ENCODE measurements at places on chromosomes 5 and 9.
A peak's percentile ranks its signal among the peaks of the same experiment; 100 is the strongest.

GRCh38 chr5:27450607-27451006 is 412.2 kb upstream of the CDH9 start:
- DNase-seq = no peak

DNA sequence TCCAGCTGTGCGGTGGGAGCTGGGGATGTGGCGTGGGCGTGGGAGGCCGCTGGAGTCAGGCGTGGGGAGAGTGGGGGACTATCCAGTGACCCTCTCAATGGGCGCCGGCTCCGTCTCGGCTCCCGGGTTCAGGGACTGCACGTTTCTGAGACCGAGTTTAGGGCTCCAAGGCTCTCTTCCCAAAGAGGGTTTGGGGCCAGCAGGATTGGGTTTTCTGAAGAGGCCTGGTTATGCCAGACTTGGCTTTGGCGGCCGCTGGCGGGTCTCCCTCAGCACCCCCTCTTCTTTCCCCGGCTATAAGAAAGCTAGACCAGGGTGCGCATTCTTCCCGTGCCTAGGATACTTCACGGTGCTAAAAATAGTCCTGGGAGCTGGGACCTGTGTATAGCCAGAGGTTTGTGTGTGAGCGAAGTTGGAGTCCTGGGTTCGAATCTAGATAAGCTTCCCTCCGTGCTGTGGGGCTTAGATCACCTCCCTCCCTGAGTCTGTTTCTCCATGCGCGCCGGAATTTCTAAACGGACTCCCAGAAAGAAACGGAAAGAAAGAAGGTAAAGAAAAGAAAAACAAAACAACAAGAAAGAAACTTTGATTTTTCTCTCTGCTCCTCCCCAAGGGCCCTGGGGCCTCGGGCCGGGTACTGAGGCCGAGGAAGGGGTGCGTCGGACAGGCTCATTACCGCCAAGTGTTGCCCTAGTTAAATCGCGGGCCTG is 5.0 kb downstream of the HAND1 start:
- peak; percentile 27 for DNase-seq

DNA sequence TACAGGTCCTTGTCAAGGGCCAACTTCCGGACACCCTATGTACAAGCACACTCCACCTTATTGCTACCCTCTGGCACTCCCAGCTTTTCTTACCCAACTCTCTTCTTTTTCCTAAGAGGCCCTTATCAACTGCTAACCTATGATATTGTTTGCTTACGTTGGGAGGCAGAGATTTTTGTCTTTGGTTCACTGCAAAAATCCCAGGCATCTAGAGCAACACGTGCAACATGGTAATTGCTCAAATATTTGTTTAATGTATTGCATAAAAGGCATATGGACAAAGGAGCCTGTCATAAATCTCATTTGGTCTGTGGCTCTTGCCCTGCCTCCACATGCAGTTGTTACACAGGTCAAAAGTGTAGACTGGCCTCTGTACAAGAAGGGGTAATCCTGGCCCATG is 35.8 kb upstream of the ATP10B start:
- DNase-seq = no peak

GRCh38 chr9:71884005-71884404 is 27.0 kb downstream of the ABHD17B start:
- DNase-seq = no peak

DNA sequence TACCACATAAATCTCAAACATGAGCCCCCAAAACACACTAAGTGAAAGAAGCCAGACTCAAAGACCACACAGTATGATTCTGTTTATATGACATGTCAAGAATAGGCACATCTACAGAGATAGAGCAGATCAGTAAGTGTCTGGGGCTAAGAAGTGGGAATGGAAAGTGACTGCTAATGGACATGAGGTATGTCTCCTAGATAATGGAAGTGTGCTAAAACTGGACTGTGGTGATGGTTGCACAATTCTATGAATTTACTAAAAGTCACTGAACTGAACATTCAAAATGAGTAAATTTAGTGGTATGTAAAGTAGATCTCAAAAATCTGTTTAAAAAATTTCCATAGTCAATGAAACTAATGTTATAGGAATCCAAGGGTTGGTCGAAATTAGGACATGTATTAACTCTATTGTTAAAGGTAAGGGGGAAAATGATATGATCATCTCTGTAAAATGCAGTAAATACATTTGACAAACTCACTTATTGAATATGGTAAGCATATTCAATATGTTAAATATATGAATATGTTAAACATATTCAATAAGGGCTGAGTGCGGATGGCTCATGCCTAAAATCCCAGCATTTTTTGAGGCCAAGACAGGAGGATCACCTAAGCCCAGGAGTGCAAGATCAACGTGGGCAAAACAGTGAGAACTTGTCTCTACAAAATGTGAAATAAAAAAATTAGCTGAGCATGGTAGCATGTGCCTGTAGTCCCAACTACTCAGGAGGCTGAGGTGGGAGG is 51.7 kb downstream of the NUP155 start:
- no peak for DNase-seq

DNA sequence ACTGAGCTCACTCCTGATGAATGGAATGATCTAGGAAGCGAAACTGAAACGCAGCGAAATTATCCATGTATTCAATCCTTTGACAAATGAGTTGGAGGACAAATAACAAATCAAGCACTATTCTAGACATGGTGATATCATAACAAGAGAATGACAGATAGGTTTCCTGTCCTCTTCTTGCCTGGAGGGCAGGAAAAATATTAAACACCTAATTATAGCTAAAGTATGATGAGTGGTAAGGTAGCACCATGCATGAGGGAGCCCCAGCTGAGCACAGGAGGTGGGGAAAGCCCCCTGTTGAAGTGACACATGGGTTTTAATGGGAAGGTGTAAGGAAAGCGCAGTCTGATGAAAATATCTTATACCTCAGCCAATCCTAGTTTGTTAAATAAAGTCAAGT is 225.2 kb downstream of the NPR3 start:
- no peak for DNase-seq

DNA sequence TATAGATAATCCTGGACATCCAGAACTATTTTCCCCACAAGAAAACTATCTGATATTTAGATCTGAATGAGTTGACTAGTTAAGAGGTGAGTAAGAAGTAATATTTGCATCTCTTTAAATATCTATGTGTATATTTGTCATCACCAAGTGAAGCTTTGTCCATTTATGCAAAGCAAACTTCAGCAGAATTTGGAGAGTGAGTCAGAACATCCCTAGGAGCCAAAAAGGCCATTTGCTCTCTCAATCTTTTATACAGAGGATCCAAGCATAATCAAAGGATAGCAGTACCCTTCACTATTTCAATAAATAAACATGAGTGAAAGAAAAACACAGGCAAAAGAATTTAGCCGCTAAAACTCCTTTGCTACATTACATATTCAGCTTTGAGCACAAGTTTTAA is 454.4 kb downstream of the NR2F1-AS1 start:
- no peak for DNase-seq

GRCh38 chr9:96116275-96117064 is 185.5 kb downstream of the HSD17B3 start:
- DNase-seq = no peak

DNA sequence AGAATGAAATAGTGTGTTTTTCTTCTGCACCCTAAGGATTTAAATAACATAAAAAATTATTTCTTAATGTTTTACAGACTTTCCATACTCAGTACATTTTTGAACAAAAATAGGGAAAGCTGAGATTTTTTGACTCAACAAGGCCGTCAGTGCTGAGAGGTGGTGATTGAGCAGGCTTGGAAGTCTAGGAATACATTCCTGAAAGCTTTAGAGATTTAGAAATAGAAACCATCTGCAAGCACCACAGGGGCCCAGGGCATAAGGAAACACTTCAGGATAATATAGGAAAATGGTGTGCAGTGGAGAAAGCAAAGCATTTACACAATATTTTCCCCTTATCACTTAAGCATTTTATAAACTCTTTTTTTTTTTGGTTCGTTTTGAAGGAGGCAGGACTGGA is 5.2 kb downstream of the BASP1 start:
- DNase-seq = no peak

- no peak for DNase-seq
These were observed 37.9 kb upstream of the IDNK start for GRCh38 chr9:83584995-83585394.

GRCh38 chr5:77400645-77401044 is 91.5 kb downstream of the WDR41 start:
- DNase-seq = no peak

DNA sequence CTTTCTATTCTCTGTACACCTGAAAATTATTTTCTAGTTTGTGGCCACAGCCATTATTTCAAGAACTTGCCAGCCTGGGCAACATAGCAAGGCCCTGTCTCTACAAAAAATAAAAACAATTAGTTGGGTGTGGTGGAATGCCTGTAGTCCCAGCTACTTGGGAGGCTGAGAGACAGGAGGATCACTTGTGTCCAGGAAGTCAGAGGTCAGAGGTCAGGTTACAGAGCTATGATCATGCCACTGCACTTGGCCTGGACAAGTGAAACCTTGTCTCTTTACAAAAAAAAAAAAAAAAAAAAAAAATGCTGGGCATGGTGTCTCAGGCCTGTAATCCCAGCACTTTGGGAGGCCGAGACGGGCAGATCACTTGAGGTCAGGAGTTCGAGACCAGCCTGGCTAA is 58.3 kb downstream of the HMGCR start:
- DNase-seq = no peak

DNA sequence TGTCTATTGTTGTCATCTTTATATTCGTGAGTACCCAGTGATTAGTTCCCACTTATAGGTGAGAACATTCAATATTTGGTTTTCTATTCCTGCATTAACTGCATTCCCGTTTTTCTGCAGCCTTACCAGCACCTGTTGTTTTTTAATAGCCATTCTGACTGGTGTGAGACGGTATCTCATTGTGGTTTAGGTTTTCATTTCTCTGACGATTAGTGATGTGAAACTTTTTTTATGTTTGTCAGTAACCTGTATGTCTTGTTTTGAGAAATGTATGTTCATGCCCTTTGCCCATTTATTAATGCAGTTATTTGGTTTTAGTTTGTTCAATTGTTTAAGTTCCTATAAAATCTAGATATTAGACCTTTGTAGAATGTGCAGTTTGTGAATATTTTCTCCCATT is 546.0 kb upstream of the RORB start:
- DNase-seq = no peak

- no peak for DNase-seq
These were observed 19.1 kb downstream of the FSD1L start for GRCh38 chr9:105466898-105467455.

DNA sequence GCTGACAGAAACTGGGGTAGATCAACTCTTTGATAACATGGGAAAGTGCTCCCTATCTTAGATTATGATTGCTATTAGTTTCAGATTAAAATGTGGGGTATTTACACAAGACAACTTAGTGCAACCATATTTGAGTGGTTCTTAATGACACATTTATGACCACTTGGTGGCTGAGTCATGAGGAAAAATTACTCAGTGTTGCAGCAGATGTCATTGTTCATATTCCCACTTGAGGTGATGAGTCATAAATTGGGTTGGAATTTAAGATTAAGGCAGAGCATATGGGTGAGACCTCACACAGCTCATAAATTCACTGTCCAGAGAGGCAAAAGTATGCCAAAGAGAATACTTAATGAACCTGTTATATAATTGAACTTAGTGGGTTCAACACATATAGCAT is 408.3 kb downstream of the DMRT2 start:
- DNase-seq = no peak
